Melanocyte of skin (primary cell): ENCODE measurements at places on chromosomes 13 and 19. TPM values are rescaled to one million over a fixed set of nuclear protein-coding genes. Genes with fewer than 3 reads are reported as not detected.

Gene CRB3
- total RNA-seq = not detected in 2 replicates

Gene ANGPTL8
- not detected in 2 replicates for total RNA-seq

Gene KLF1
- total RNA-seq = not detected in 2 replicates

Gene PDE4C
- total RNA-seq = not detected in 2 replicates

Gene ZFP28
- total RNA-seq = 8.6 and 9.8 TPM in 2 replicates

Gene SLC6A16
- under 0.01 and 1.5 TPM in 2 replicates for total RNA-seq

Gene C1QTNF9
- total RNA-seq = not detected in 2 replicates

Gene APOC1
- 2.8 and 22.2 TPM in 2 replicates for total RNA-seq

Gene CFAP97D2
- total RNA-seq = not detected in 2 replicates

Gene LMTK3
- total RNA-seq = under 0.01 TPM in 1 of 2 replicates, not detected in the other

Gene ZNF761
- 8.3 and 10.2 TPM in 2 replicates for total RNA-seq

Gene SIGLEC12
- total RNA-seq = not detected in 2 replicates

Gene KLK4
- total RNA-seq = not detected in 2 replicates

Gene MBD3L2
- not detected in 2 replicates for total RNA-seq

Gene HSPBP1
- 50.3 TPM in 2 replicates for total RNA-seq

Gene PRR22
- total RNA-seq = 1.4 and 1.5 TPM in 2 replicates

Gene ZNF846
- 7.6 and 10.2 TPM in 2 replicates for total RNA-seq

Gene S1PR5
- total RNA-seq = under 0.01 TPM in 1 of 2 replicates, not detected in the other
